ENCODE measurements at places on chromosomes 7 and 10.

GRCh38 chr7:50185208-50185607 is 92.2 kb upstream of the ZPBP start:
- DNase-seq = no peak

- DNase-seq = no peak
Observed at GRCh38 chr10:14456870-14457266, 126.1 kb upstream of the FRMD4A start.

DNA sequence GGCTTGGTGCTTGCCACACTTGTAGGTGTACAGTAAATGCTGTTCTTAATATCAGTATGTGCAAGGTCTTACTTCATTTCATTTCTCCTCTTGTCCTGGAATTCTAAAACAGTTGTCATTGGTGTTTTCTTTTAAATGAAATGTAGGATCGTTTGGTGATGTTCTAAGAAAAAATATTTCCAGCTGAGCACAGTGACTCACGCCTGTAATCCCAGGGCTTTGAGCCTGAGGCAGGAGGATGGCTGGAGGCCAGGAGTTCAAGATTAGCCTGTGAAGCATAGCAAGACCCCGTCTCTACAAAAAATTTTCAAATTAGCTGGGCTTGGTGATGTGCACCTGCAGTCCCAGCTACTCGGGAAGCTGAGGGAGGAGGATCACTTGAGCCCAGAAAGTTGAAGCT is 32.6 kb upstream of the ELN start:
- DNase-seq = no peak

- no peak for DNase-seq
Observed at GRCh38 chr10:24483701-24484100, 240.0 kb downstream of the ARHGAP21 start.

DNA sequence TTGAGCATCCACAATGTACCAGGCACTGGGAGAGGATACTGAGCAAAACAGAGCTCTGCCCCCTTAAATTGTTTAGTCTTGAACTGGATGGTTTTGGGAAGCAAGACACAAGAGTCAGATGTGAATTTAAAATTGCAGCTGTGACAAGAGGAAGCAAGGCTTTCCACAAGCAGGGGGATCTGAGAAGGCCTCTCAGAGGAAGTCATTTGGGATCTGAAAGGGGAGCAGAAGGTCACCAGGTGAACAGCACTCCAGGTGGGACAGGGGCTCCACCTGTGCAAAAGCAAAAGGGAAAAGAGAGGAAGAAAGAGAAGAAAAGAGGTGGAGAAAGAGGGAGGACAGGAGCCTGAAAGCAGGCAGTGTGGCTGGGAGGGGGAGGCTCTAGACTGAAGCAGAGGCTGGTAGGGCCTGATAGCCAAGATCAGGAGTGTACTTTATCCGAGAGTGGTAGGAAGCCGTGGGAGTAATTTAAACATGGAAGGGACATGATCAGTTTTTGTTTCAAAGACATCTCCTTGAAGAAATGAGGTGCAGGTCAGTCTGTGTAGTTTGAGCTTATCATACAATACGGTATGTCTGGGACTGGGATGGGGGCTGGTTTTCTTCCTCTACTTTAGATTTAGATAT is 76.1 kb upstream of the DUSP5 start:
- DNase-seq = no peak

- DNase-seq = no peak
Observed at GRCh38 chr7:6315746-6316145, 43.3 kb upstream of the CYTH3 start.

DNA sequence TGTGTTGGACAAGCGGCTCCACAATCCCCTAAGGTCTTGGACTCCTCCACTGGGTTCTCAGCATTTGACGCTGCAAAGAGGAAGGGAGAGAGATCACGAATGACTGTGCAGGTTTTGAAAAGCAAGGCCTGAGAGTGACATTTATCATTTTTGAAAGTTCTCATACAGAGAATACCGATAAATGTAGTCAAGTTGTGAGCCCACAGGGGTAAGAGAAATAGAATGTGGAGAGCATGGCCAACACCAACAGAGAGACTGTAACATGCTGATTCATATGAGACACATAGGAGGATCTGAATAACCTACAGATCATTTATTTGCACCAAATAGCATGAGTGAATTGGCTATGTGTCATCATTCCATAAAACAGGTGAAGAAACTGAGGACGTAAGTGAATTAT is 230.5 kb upstream of the MBL2 start:
- no peak for DNase-seq

DNA sequence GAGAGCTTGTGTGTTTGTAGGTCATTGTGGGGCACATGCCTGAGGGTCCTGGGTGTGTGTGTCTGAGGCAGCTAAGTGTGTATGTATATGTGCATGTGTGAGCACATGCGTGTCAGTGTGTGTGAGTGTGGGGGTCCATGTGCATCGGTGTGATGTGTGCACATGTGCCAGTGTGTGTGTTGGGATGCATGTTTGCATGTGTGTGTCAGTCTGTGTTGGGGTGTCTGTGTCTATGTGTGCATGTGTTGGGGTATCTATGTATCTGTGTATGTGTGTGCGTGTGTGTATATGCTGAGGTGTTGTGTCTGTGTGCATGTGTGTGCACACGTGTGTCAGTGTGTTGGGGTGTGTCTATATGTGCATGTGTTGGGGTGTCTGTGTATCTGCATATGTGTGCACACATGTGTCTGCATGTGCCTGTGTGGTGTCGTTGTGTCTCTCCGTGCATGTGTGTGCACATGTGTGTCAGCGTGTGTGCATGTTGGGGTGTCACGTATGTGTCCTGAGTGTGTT is 33.3 kb downstream of the PWWP2B start:
- no peak for DNase-seq

DNA sequence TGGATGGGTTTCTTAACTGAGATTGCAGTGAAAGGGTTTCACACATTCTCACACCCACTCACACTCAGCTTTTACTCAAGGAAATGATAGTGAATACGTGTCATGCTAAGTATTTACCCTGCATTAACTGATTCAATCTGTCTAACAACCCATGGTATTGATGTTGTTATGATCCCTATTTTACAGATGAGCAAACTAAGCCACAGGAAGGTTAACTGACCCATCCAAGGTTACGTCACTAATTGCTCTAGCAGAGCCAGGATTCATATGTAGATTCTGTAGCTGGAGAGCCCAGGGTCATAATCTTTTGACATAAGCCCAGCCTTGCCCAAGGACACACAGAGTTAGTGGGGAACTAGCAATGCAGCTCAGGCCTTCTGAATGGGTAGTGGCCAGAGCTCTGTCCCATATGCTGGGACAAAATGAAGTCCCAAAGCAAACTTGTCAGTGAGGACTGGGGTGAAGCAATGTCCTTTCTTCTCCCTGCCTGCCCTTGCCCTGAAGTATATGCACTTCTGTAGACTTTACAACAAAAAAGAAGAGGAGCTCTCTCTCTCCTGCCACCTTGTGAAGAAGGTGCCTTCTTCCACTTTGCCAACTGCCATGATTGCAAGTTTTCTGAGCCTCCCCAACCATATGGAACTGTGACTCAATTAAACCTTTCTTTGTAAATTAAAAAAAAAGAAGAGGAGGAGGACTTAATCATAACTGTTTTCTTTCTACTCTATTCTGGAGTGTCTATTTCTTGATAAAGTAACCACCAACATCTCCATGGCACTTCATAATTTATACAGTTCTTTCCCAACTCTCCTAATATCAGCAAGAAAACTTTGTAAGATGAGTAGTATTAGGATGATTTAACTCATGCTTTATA is 4.9 kb upstream of the CYP3A7 start:
- no peak for DNase-seq

DNA sequence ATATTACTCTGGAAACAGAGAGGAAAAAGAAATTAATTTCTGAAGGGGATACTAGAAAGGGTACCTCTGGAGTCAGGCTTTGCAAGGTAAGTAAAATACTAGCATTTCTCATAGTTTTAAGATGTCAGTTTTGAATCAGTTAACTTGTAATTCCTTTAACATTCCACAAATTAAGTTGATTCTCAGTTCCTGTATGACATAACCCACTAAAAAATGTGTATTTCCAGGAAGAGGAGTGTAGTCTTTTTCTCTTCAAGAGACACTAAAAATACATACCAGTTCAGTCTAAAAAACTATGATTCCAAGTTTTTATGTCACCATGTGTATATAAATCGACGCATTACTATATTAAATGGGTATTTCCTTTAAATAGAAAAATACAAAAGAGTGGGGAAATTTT is 113.2 kb downstream of the CDK6 start:
- DNase-seq = no peak

- no peak for DNase-seq
Observed at GRCh38 chr7:44801890-44802289, 5.4 kb downstream of the PPIA start.

DNA sequence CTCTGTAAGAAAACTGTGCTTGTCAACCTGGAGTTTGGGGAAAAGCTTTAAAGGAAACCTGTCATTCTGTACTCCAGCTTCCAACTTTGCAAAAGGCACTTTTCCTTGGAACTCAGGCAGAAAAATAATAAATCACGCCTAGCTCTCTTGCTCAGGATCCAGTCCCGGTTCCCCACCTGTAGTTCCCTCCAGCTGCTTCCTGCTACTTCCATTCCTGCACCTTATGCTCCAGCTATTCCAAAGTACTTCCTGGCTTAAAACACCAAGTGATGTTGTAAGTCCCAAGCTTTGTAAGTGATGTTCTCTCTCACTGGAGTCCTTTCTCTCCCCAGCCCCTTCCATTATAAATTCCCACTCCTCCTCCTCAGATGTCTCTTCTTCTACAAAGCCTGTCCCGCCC is 98.6 kb downstream of the GRM8 start:
- no peak for DNase-seq

DNA sequence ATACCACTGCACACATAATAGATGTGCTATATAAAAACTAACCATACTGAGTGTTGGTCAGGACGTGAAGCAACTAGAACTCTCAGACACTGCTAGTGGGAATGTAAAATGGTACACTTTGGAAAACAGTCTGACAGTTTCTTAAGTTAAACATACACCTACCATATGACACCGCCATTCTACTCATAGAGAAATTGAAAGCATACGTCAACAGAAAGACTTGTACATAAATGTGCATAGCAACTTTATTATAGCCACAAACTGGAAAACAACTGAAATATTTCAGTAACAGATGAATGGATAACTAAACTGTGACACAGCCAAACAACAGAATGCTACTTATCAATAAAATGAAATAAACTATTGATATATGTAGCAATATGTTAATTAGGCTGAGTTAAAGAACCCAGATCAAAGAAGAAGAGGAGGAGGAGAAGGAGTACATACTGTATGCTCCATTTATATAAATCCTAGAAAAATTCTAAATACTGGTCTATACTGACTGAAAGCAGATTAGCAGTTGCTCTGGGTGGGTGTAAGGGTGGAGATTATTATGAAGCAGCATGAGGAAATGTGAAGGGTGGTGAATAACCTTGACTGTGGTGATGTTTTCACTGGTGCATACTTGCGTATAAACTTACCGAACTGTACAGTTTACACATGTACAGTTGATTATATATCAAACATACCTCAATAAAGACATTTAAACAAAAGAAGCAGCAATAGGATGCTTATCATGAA is 48.6 kb downstream of the ARHGAP21 start:
- DNase-seq = no peak

DNA sequence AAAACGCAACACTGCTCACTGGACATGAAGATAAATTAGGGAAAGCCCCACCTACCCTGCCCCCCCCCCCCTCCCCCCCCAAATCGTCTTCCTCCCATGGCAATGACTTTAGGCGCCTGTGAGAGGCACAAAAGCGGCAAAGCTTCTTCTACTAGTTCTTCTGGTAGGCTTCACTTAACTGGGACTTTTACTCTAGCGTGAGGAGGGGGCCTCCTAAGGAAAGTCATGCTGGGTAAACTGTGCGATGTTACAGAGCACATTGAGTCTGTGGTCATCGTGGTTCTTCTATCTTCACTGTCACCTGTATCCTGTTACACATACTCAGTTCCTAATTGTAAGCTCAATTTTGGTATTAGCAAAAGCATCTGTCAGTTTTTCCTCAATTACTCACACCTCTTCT is 25.1 kb downstream of the HSPB1 start:
- no peak for DNase-seq

DNA sequence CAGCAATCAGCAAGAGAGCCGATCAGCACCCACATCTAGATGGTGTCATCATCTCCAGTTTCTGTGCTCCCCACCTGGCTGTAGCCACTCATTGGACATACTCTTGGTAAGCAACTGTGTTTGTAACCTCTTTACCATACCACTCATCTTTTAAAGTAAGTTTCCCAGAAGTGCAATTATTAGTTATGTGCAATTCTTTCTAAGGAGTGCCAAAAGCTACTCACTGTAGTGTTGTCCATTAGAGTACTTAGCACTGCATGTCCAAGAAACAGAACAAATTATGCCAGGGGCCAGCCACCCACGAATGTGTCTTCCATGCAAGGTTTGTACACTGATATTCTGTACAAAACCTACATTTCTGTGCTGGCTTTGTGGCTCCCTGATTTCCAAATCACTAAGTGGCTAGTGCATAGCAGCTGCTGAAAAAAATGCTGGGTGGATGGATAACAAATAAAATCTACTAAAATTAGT is 131.9 kb downstream of the SRPK2 start:
- DNase-seq = no peak
